Stimulated activated CD4-positive, alpha-beta T cell treated with anti-CD3 and anti-CD28 coated beads, Interleukin-12 subunit alpha, Interleukin-12 subunit beta, amount 100 ng/mL, for 4 hours (primary cell): ENCODE measurements at places on chromosomes 12 and 14.

- no peak for DNase-seq
These were observed 161.1 kb upstream of the FOXN3 start for GRCh38 chr14:89578156-89578555.

- DNase-seq = no peak
These were observed 10.8 kb downstream of the SINHCAF start for GRCh38 chr12:31315044-31315715.

GRCh38 chr12:19978193-19978592 lies 390.1 kb upstream of the PDE3A start:
- no peak for DNase-seq

- DNase-seq = peak; percentile 68
These were observed at the start of gene PLXNC1 for GRCh38 chr12:94147991-94148738. Gene PLXNC1 (plus strand): TSS chr12:94148577. CDS start chr12:94148972, 395 bp downstream.

GRCh38 chr14:80003138-80003537 lies 208.2 kb downstream of the DIO2 start:
- DNase-seq = no peak

DNA sequence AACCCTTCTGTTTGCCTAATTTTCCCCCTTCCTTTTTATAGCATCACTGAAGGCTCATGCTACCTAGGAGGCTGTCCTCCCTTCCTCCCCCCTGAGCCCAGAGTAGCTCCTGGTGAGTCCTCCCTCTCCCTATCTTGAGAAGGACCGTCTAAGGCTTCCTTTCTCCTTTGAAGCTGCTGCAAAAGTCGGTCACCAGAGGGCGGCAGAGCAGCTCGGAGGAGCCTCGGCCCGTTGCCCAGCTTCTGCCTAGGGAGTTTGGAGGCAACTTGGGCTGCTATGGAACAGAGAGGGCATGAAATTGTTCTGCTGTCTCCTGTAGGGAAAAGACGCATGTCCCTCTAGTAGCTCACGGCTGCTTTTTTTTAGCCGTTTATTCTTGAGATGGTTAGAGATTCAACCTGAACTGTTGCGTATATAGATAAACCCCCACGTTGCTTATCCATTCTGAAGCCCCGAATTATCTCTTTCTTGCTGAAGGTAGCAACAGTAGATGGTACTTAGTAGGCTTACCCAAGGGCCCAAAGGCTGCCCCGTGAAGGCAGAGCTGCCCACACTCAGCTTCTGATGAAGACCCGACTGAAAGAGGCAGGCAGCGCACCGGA lies 5.7 kb downstream of the WNT5B start:
- DNase-seq = peak; percentile 62
